Activated CD4-positive, alpha-beta T cell treated with anti-CD3 and anti-CD28 coated beads, Interleukin-2, amount 10 ng/mL, durations not matched to agents 24 days and 14 days (primary cell): ENCODE measurements at places on chromosomes 5 and 9.
A peak's percentile ranks its signal among the peaks of the same experiment; 100 is the strongest.

DNA sequence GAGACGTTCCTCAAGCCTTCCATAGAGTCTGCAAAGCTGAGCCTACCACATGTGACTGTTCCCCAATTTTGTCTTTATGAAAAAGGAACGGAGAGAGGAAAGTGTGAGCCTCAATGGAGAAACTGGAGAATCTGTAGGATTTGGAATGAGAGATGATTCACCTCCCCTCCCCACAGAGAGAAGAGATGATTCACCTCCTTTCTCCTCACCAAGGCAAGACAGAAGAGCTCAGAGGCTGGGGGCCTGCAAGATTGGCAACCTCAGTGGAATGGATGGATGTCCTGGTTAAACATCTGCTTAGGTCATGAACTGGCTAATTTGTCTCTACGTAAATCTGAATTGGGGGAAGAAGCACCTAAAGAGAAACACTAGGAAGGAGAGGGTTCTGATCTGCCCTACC is 17.0 kb upstream of the MOCS2 start:
- DNase-seq, result no peak
- peaks cover 7% of the 10 kb centered on the region for H3K4me1 ChIP-seq
- H3K27me3 ChIP-seq, result peaks cover 7% of the 10 kb centered on the region

DNA sequence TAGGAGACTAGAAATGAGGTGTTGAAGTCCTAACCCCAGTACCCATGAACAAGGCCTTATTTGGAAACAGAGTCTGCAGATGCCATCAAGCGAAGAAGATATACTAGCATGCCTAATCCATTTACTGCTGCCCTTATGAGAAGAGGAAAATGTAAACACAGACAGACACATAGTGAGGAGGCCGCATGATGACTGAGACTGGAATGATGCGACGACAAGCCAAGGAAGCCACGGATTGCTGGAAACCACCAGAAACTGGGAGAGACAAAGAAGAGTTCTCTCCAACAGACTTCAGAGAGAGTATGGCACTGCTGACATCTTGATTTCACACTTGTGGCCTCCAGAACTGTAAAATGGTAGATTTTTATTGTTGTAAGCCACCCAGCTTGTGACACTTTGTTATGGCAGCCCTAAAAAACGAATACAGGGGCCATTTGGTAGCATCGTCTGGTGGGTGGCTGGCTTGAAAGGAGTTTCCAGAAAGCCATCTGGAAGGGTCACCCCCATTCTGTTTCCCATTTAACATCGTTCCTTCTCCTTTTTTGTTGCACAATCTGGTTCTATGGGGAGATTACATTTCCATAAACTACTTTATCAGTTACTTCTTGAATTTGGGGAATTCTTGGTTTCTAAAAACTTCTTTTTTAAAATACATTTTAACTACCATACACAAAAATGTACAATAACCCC is 193.1 kb downstream of the HSD17B3 start:
- peaks cover 20% of the 10 kb centered on the region for H3K27me3 ChIP-seq
- H3K4me1 ChIP-seq, result peaks cover 3% of the 10 kb centered on the region
- no peak for DNase-seq
- H3K27ac ChIP-seq, result no peak overlapping the region

DNA sequence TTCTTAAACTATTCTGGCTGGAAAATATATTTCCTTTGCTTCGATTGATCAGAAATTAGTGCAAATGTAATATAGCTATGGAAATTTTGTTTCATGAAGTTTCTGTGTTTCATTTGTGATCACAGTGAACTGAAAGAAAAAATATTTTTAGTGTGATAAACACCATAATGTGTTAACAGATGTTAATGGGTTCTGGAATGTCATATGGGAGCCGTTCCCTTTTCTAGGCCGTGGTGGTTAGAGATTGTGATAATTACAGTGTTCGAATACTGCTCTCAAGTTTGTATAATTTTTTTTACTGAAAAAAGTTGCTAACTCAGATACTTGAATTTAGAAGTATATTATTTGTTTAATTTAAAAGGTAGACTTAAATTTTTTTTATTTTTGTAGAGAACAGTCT is 19.3 kb downstream of the GAPVD1 start:
- H3K4me3 ChIP-seq, result no peak overlapping the region
- H3K27ac ChIP-seq, result no peak overlapping the region
- H3K4me1 ChIP-seq, result peaks cover 2% of the 10 kb centered on the region
- no peak for DNase-seq
- H3K36me3 ChIP-seq, result no peaks in the 10 kb centered on the region

DNA sequence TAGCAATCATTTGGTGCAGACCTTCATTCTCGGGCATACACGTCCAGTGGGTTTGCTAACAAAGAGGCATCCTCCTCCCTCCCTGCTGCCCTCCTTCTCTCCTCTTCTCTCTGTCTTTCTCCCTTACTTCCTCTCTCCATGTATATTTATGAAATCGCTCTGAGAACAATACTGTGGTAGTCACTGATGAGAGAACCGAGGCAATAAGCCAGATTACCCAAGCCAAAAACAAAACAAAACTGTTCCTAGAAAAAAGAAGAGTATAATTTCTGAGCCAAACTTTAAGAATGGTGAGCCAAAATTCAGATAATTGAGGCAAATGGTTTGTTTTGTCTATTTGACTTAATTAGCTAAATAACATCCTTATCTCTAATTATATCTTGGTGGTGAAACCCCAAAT is 15.8 kb upstream of the HMHB1 start:
- H3K4me1 ChIP-seq, result peaks cover 13% of the 10 kb centered on the region
- no peak overlapping the region for H3K4me3 ChIP-seq
- H3K27me3 ChIP-seq, result peaks cover 13% of the 10 kb centered on the region
- H3K36me3 ChIP-seq, result no peaks in the 10 kb centered on the region

GRCh38 chr5:6737043-6737941 is 24.1 kb downstream of the TENT4A start:
- no peak for DNase-seq
- H3K36me3 ChIP-seq, result peaks cover 45% of the 10 kb centered on the region
- H3K4me1 ChIP-seq, result peaks cover 45% of the 10 kb centered on the region
- peak overlapping the region; percentile 84 for H3K27ac ChIP-seq

DNA sequence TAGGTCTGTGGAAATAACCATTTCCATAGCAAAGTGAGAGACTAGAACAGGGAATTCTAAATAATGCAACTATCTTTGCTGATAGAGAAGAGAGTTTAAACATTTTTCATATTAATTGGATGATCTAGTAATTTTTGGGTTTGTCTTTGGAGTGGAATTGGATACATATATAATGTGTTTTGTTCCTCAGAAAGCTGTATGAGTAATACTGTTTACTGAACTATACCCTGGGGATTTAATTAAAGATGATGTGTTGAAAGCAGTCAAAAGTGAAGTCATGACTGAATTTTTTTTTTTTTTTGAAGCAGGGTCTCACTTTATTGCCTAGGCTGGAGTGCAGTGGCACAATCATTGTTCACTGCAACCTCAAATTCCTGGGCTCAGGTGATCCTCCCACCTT is 17.9 kb downstream of the FER start:
- H3K4me1 ChIP-seq, result peaks cover 5% of the 10 kb centered on the region
- H3K27ac ChIP-seq, result no peak overlapping the region
- H3K27me3 ChIP-seq, result no peaks in the 10 kb centered on the region
- H3K4me3 ChIP-seq, result no peak overlapping the region
- no peaks in the 10 kb centered on the region for H3K36me3 ChIP-seq

DNA sequence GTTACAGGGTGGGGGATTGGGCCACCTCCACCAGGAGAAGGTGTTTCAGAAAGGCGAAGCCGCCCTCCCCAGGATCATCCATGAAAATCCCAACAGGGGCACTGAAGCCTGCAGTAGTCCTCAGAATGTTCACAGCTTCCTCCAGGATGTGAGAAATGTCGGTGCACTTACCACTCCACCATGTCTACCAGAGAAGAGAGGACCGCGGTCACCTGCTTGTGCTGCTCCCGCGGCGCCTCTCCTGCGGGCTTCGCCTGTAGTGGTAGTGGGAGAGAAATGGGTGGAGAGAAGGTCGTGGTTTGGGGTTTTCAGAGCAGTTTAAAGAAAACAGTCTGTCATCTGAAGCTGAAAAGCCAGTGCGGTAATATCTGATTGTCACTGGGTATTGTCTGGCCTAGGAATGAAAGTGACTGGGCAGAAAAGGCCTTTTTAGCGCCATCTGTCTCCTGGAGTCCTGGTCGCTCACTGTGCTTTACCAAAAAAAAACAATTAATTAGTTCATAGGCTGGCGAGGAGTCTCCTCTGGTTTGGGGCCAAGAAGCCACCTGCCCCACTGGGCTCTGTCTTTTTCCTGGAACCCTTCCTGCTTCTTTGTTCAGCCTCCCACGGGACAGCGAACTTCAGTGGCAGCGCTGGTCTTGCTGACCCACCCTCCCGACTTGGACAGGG is 23.0 kb upstream of the PPP1R26 start:
- H3K36me3 ChIP-seq, result no peaks in the 10 kb centered on the region
- no peak for DNase-seq
- peaks cover 5% of the 10 kb centered on the region for H3K27me3 ChIP-seq
- H3K27ac ChIP-seq, result no peak overlapping the region

DNA sequence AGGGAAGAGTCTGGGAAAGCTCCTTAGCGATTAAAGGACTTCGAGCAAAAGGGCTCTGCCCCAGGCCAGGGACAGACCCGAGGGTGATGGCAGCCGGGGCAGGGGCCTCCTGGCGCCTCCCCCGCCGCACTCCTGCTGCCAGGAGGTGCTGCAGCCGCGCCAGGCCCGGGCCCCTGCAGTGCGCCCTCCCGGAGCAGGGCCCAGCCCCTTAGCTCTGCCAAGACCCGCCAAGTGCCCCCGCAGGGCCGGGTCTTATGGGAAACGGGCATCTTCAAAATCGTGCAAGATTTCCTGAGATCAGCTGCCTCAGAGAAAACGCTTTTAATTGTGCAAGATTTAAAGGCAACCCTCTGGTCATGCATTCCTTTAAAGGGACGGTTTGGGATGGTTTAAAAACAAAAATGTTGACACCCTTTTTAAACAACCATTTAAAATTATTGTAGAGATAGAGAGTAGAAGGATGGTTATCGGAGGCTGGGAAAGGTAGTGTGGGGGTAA is 52.4 kb downstream of the CDC14B start:
- DNase-seq, result no peak
- peak overlapping the region; percentile 83 for H3K4me3 ChIP-seq
- no peak overlapping the region for H3K27ac ChIP-seq
- no peaks in the 10 kb centered on the region for H3K36me3 ChIP-seq
- H3K27me3 ChIP-seq, result peaks cover 34% of the 10 kb centered on the region
- peaks cover 20% of the 10 kb centered on the region for H3K4me1 ChIP-seq

DNA sequence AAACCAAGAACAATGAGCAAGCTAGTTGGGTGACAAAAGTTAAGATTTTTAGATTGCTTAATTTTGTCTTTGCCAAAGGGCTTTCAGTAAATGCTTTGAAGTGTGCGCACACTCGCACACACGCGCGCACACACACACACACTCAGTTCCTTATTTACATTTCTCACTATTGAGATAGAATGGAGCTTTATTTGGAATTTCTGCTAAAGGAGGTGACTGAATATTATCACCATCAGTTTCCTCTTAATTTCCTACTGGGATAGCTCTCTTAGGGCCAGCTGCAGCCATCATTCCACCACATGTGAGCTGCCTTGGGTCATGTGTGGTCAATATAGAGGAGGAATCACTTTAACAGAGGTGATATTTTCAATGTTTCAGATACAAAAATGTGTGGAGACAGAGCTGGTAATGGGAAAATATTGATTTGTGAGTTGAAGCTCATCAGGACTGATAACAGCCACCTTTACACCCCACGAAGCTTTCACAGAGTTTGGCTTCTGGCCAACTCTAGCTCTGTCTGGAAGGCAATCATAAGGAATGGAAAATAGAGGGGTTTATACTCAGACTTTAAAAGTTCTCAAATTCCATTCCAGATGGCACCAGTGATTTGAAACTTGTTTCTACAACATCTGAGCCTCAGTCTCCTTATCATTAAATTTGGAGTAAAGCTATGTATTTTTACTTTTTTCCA is 99.9 kb downstream of the MACIR start:
- H3K27me3 ChIP-seq, result peaks cover 2% of the 10 kb centered on the region
- peaks cover 8% of the 10 kb centered on the region for H3K4me1 ChIP-seq
- H3K27ac ChIP-seq, result no peak overlapping the region
- no peak for DNase-seq
- no peaks in the 10 kb centered on the region for H3K36me3 ChIP-seq

DNA sequence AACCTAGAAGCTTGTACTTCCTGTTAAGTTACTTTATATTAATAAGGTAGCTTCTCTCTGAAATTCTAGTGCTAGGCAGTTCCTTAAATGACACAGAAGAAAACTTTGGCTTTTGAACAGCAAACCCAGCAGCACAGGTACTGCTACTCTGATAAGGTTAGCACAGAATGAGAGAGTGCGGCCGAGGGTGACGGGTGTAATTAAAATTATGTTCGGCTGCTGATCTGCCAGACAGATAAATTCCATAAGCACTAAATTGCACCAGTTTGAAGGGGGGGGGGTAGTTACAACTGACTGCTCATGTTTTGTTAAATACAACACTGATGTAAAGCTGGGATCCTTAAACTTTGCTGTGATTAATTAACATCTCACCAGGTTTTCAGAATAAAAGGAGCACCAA is 475.1 kb downstream of the SPOCK1 start:
- H3K4me1 ChIP-seq, result peaks cover 2% of the 10 kb centered on the region
- H3K36me3 ChIP-seq, result no peaks in the 10 kb centered on the region

DNA sequence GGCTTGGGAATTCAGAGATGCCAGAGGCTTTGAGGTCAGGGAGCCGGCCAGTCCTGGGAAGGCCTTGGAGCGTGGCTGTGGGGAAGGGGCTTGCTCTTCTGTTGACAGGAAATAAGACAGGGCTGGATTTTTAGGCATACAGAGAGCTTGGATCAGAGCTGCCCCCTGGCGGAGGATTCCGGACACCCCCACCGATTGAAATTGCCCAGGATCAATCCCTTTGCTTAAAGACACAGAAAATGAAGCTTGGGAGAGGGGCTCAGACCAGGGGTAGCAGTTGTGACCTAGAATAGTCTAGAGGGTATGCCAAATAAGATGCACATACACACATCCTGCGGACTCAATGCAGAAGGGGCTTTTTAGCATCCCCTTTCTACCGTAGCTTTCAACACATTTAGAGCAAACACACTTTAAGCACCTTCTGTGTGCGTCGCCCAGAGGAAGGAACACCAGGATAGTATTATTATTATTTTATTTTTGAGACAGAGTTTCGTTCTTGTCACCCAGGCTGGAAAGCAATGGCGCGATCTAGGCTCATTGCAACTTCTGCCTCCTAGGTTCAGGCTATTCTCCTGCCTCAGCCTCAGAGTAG is 1.7 kb upstream of the NTMT1 start:
- peak overlapping the region; percentile 84 for H3K4me3 ChIP-seq
- peak; percentile 92 for DNase-seq

DNA sequence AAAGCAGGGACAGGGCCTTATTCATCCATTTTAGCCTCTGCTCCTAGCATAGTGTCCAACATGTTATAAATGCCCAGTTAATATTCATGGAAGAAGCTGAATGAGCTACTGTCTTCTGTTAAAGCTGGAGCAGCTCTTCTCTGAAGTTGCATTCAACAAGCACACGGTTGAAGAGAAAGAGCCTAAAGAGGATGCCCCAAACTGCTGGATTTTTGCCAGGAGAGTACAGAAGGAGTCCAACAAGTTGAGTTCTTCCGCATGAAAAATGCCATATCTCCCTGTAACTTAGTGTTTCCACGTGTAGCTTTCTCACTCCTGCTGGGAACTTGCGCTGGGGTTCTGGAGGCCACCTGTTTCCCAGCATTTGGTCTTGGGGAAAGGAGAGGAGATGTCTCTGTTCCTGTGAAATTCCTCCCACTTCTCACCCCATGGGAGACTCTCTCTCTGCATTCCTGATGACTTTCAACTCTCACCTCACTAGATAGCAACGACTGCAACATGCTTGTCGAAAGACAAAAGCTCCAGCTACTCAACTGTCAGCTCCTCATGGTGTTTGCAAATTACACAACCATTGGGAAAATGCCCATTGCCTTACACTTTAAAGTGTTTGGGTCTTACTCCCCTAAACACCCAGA is 122.8 kb downstream of the KIF4B start:
- peaks cover 16% of the 10 kb centered on the region for H3K27me3 ChIP-seq
- no peaks in the 10 kb centered on the region for H3K36me3 ChIP-seq
- H3K27ac ChIP-seq, result no peak overlapping the region
- H3K4me1 ChIP-seq, result no peaks in the 10 kb centered on the region
